Mesothelial cell of epicardium (in vitro differentiated cells): ENCODE measurements at places on chromosomes 1 and 21.

GRCh38 chr1:116386042-116386441 lies 13.0 kb downstream of the ATP1A1 start:
- no peaks in the 10 kb centered on the region for H3K27me3 ChIP-seq
- peaks cover 52% of the 10 kb centered on the region for H3K36me3 ChIP-seq
- no peak overlapping the region for H3K4me3 ChIP-seq
- no peak overlapping the region for H3K27ac ChIP-seq
- peaks cover 30% of the 10 kb centered on the region for H3K4me1 ChIP-seq
- no peak for DNase-seq

DNA sequence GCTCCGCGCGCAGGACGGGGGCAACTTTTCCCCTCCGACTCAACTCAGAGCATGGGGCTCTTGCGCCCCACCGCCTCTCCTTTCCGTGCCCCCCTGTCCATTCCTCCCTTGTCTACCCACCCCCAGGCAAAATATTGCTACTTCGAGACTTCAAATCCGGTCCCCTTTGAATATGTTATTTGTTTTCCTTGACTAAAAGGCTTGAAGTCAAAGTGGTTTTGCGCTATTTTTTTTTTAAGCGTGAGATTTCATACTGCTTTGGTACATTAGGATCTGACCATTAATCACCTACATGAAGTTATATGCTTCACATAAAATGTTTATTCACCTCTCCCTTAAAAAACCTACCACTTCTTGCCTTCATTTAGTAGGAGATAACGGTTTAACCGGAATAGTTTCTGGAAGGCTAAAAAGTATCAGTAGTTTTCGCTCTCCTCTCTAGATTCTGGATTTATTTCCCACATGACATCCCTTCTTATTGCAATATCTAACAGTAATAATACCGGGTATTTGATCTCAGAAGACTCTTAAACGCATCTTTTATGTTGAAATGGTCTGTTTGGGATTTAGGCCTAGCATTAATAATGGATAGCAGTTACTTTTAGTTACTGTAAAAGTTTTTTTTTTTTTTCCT lies 1.6 kb downstream of the NFIA start:
- H3K36me3 ChIP-seq = peaks cover 11% of the 10 kb centered on the region
- no peaks in the 10 kb centered on the region for H3K27me3 ChIP-seq
- H3K27ac ChIP-seq = peak overlapping the region; percentile 97

DNA sequence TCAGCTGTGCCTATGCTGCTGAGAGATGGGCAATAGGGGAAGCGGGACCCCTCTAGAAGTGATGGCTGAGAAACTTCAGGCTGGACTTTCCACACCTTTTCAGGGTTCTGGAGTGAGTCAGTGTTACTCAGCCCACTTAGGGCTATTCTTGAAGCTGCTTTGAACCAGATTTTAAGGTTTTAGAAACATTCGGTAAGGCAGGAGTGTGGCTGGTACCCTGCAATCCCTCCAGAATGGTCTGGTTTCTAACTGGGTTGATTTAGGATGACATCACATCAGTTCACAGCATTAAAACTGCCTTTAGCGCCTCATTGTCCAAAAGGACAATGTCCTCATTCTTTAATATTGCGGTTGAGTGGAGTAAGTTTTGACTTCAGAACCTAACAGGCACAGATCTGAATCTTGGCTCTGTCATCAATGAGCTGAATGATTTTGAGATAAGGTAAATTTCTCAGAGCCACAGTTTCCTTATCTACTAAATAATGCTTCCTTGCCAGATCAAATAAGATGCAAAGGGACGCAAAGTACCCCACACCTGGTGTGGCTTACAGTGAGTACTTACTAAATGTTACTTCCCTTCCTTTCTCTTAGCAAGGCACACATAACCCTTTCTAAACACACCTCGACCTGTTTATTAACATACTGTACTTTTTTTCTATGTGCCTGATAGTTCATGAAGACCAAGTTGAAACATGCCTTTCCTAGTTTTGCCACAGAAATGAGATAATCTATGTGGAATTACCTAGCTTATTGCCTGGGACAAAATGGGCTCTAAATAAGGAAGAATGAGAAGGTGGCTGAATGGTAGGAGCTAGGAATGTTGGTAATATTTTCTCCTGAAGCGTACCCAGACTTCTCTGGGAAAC lies 209.8 kb downstream of the ROR1 start:
- H3K36me3 ChIP-seq = no peaks in the 10 kb centered on the region
- H3K27ac ChIP-seq = peak overlapping the region; percentile 63
- DNase-seq = no peak
- peaks cover 78% of the 10 kb centered on the region for H3K4me1 ChIP-seq
- H3K27me3 ChIP-seq = no peaks in the 10 kb centered on the region
- no peak overlapping the region for H3K4me3 ChIP-seq

DNA sequence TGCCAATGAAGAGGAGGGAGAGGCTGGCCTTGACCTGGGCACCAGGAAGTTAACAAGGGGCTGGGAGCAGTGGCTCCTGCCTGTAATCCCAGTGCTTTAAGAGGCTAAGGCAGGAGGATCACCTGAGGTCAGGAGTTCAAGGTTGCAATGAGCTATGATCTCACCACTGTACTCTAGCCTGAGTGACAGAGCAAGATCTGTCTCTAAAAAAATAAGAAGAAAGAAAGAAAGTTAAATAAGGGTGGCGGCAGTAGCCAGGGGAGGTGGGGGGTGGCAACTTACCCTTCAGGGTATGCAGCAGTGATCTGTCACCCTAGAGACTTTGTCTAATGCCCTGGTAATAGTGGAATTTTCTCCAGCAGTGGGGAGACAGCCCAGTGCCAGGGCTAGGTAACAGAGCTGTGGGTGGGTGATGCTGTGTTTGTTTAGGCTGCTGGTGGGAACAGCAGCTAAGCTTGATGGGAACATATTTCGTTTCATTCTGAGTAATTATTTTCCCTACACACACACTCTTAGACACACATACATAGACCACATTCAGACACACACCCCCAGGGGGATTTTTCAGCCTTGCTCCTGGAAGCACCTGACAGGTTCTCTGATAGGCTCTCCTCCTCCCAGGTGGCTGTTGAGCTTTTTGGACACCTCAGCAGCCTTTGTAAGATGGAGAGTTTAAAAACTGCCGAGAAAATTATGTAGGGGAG lies 11.3 kb upstream of the SYT6 start:
- H3K27ac ChIP-seq = no peak overlapping the region
- no peak for DNase-seq
- no peaks in the 10 kb centered on the region for H3K36me3 ChIP-seq
- H3K4me3 ChIP-seq = no peak overlapping the region

DNA sequence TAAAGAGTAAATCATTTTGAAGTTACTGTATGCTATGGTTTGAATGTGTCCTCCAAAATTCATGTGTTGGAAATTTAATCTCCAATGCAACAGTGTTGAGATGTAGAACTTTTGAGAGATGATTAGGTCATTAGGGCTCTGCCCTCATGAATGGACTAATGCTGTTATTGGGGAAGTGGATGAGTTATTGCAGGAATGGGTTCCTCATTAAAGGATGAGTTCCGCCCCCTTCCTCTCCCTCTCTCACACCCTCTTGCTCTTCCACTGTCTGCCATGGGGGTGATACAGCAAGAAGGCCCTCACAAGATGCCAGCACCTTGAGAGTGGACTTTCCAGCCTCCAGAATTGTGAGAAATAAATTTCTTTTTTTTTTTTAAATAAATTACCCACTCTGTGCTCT lies 97.6 kb downstream of the ATP1A1 start:
- no peak for DNase-seq
- no peaks in the 10 kb centered on the region for H3K36me3 ChIP-seq
- no peaks in the 10 kb centered on the region for H3K27me3 ChIP-seq
- no peak overlapping the region for H3K27ac ChIP-seq

DNA sequence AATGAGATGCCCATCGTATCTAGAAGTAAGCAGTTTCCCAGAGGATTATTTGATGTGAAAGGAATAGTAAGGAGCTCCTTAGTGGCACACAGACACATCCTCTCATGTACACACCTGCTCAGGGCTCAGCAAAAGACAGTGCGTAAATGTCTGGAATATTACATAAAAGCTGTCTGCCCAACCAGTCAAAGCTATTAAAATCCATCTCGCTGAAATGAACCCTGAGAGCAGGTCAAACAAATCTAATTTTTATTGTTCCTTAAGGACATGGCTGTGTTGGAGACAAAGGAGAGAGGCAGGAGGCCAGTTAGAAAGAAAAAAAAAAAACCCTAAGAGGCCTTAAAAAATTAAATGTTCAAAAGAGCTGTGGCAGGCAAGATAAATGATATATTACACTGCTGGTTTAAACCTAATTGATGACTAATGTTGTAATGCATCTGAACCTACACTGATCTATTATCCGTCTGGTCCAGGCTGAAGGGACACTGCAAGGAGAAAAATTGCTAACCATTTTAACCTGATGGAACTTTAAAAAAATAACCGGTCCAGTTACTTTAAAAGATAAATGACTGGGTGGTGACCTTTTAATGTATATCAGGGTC lies 58.5 kb upstream of the FGGY start:
- no peak for DNase-seq
- H3K36me3 ChIP-seq = no peaks in the 10 kb centered on the region
- no peaks in the 10 kb centered on the region for H3K27me3 ChIP-seq

GRCh38 chr1:25922971-25923552 lies 16.8 kb upstream of the STMN1 start:
- H3K4me1 ChIP-seq = peaks cover 29% of the 10 kb centered on the region
- H3K27ac ChIP-seq = peak overlapping the region; percentile 52
- DNase-seq = no peak
- H3K4me3 ChIP-seq = peak overlapping the region; percentile 72
- no peaks in the 10 kb centered on the region for H3K36me3 ChIP-seq
- H3K27me3 ChIP-seq = peaks cover 2% of the 10 kb centered on the region

- no peak overlapping the region for H3K4me3 ChIP-seq
- H3K27ac ChIP-seq = no peak overlapping the region
- peaks cover 65% of the 10 kb centered on the region for H3K27me3 ChIP-seq
- DNase-seq = no peak
- no peaks in the 10 kb centered on the region for H3K36me3 ChIP-seq
These were observed 150.6 kb upstream of the ZC3H12A start for GRCh38 chr1:37323486-37324377.

DNA sequence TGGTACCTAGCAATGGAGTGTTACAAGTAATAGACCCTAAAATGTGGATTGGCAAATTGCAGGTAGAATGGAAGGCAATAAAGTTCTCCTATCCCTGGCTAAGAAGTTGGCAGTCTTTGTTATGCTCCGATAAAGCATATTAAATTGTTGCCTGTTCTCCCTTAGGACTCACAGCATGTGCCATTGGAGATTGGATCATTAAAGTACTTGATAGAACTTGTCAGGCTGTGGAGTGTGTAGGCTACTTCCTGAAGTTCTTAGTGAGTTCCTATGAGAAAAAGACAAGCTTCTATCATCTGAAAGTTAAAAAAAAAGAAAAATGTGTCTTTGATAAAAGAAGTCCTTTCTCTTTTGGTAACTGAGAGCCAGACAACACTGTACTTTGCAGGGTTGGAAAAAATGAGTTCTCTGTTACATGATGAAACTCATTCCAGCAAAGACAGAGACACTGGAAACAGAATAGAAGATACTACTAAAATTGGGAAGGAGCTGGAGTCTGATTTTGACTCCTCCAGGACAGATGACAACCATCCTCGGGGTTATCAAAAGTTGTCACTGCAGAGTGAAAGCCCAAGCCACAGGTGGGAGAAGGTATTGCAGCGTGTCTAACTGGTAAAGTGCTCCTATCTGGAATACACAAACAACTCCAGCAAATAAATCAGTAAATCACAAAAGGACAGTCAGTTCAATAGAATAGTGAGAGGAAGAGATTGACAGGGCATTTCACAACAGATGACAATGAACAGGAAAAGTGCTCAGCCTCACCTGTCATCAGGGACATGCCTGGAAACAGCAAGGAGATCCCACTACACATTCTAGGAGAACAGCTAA lies 87.5 kb upstream of the WDR26 start:
- peaks cover 5% of the 10 kb centered on the region for H3K4me1 ChIP-seq
- no peak overlapping the region for H3K27ac ChIP-seq
- no peak overlapping the region for H3K4me3 ChIP-seq
- no peak for DNase-seq

- H3K4me1 ChIP-seq = peaks cover 14% of the 10 kb centered on the region
- H3K27me3 ChIP-seq = peaks cover 27% of the 10 kb centered on the region
These were observed 157.9 kb downstream of the CASZ1 start for GRCh38 chr1:10638559-10639005.

DNA sequence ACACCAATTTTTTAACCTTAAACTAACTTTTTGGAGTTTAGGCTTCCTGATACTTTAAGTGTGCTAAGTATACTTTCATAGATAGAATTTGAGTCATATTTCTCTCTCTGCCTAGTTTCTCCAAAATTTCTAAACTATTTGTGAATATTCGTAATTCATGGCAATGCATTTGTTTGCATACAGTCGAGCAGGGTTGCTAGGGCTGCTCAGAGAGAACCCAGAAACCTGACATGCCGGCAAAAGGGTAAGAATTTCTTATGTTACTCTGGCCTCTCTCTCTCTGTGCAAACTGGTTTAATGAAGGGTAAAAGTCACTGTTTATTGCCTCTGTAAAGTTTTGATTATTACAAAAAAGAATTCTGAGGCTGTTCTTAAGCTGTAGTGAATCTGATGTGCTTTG lies 25.1 kb upstream of the SLC9A1 start:
- no peak overlapping the region for H3K27ac ChIP-seq
- no peak overlapping the region for H3K4me3 ChIP-seq
- no peaks in the 10 kb centered on the region for H3K4me1 ChIP-seq
- no peak for DNase-seq
- H3K27me3 ChIP-seq = no peaks in the 10 kb centered on the region

- peaks cover 32% of the 10 kb centered on the region for H3K27me3 ChIP-seq
- H3K36me3 ChIP-seq = no peaks in the 10 kb centered on the region
- H3K4me1 ChIP-seq = no peaks in the 10 kb centered on the region
- H3K4me3 ChIP-seq = no peak overlapping the region
- no peak for DNase-seq
These were observed 6.8 kb upstream of the DYNLT5 start for GRCh38 chr1:66745451-66745850.

DNA sequence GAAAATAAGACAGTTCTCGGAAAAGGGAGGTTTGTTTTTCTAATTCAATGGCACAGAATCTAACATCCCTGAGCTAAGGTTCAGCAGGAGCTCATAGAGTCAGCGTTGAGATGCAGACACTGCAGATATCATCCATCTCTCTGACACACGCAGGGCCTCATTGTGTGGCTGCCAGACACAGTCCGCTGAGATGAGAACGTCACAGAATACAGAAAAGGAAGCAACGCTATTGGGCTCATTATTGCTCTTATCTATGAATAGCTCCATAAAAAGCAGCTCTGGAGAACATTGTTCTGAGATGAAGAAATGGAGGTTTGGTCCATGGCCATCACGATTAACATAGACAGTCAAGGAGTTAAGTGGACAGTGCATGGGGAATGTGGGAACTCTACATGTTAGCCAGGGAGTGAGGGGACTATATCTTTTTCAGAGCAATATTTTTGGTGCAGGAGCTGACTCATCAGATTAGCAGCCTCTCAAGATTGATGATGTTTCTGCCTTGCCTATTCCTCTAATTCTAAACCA lies 771.6 kb upstream of the CXADR start:
- no peaks in the 10 kb centered on the region for H3K27me3 ChIP-seq
- DNase-seq = no peak
- no peaks in the 10 kb centered on the region for H3K36me3 ChIP-seq
- H3K27ac ChIP-seq = peak overlapping the region; percentile 72
